Peyer's patch (tissue), 4 donors: ENCODE measurements at places on chromosomes 7 and 10.

DNA sequence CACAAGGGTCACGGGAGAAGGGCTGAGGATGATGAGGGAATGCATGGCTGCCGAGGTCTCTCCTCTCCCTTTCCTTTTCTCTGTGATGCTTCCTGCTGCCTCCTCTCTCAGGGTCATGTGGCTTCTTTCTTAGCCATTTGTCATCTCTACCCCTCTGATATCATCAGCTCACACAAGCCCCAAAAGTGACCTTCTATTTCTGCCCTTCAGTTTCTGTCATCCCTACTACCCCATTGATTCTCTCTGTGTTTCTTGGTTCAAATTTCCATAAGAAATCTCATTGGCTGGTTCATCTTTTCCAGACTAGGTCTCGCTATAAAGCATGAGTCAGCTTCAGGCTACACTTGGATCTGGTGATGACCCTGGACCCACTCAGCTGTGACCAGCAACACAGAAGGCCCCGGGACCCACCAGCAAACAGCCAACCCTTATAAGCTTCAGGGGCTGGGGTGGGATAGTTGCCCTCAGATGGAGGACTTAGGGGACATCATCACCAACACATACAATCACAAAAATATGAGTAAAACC, 284.3 kb downstream of the SKAP2 start:
- no peak for DNase-seq

- DNase-seq = no peak
Measured at GRCh38 chr10:31574577-31574976, 255.6 kb downstream of the ZEB1 start.

GRCh38 chr10:102644646-102645387, 538 bp downstream of the TRIM8 start:
- DNase-seq = peak; percentile 86

- DNase-seq = no peak
Measured at GRCh38 chr10:102233997-102234396, 7.3 kb downstream of the PITX3 start.

DNA sequence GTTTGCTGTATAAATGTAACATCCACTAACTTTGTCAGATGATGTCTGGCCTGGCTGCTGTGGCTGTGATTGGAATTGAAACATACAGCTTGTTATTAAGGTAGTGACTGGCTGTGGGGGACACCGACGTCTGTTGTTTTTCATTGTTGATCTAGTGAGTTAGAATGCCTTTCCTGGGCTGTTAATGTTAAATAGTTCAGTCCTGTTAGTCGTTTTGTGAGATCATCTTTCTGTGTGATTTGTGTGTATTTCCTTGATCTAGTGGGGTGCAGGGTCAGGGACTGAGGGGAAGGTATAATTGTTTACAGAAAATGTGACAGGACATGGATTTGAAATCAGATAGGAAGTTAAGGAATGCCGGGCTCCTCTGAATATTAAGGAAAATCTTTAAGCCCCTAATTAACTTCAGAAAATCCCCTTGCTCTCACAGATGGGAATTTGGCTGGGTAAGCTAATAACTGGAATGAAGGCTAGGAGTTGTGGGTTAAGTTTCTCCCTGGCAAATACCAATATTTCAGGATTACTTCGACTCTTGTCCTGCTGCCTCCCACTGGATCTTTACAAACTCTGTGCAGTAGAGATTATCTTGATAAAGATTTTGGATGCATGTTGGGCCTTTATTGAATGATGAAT, 163.1 kb downstream of the AUTS2 start:
- DNase-seq = no peak

DNA sequence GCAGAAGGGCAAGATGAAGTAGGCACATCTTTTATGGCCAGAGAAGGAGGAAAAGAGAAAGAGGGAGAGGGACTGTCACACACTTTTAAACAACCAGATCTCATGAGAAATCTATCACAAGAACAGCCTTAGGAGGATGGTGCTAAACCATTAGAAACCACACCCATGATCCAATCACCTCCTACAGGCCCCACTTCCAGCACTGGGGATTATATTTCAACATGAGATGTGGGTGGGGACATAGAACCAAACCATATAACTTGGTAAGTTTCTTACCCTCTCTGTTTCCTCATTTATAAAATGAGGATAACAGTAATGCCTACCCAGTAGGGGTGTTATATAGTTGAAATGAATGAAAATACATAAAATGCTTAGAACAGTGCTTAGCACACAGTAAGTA, 66.0 kb downstream of the CHCHD3 start:
- DNase-seq = no peak

DNA sequence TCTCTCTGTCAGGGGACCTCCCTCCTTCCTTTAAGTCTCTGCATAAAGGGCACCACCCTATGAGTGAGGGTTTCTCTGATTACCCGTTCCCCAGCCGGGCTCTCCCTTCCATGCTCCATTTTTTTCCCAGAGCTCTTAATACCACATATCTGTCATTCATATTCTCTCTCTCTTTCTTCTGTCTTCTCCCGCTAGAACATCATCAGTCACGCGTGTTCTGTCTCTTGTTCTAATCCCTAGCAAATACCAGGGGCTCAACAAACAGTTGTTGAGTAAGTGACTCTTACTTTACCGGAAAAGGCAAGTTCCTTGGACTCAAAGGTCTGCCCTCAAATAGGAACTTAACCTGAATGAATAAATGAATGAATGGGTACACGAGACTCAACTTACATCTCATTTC, 68.5 kb downstream of the RSU1 start:
- DNase-seq = no peak

- no peak for DNase-seq
Measured at GRCh38 chr10:124649214-124649613, 95.0 kb downstream of the FAM53B start.

DNA sequence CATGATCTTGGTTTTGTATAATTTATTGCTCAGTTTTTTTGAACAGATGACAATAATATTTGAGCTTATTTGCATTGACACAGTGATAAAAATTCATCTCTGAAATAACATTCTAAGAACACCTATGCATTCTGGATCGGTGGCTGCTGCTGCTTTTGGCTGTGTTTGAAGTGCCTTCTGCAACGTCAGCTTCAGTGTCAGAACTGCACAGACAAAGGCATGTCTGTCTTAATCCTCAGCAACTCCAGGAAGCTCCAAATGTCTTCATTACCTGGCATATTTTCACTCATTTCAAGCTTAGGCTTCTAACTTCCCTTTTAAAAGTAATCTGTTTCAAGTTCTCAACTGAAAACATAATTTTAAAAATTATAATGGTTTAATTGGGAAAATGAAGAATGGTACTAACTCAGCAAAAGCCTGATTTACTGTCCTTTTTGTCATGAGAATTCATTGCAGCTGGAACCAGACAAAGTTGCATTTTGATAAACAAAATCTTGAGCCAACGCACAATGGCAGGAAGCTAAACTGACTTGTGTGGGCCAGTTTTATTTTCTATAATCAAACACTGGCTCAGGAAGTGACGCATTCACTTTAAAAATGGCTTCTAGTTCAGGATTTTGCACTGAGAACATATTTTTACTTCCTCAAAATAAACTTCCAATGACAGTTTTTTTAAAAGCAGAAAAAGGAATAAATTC, 38.7 kb downstream of the NPS start:
- DNase-seq = no peak

- no peak for DNase-seq
Measured at GRCh38 chr10:79424221-79425073, 21.0 kb downstream of the ZCCHC24 start.
